Jurkat, Clone E6-1 (cell line): ENCODE measurements at places on chromosomes 11 and 22.

DNA sequence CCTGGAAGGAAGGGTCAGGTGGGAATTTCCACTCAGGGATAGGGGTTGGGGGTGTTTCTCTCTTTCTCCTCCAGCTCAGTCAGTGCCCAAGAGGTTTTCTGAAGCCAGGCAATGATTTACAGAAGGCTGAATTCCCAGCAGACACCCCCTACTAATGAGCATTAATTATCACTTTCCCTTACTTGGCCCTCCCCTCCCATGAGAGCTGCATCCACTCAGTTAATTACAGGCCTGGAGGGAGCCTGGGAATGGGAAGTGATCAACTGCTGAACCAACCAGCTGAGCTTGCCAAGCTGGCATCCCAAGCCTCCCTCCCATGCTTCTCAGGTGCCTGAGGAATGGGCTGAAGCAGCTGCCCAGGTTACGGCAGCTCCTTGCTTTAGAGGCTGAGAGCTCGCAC is 992 bp downstream of the LGALS12 start:
- DNase-seq, result no peak

DNA sequence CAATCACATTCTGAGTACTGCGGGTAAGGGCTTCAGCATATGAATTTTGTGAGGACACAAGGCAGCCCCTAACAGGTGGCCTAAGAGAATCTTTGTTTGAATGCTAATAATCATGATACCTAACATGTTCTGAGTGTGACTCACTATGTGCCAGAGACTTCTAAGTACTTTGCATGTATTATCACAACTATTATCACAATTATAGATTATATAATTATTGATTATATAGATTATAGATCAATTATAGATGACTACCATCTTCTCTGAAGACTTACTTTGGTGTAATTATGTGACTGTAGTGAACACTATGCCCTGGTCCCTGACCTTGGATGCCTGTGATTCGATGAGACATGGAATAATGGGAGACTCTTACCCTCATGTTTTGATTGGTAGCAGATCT is 62.6 kb downstream of the FLI1 start:
- no peak for DNase-seq

- DNase-seq, result no peak
Measured at GRCh38 chr11:17405232-17406005, 17.0 kb upstream of the KCNJ11 start.

- DNase-seq, result no peak
Measured at GRCh38 chr22:35568751-35569739, 28.4 kb downstream of the RASD2 start.

DNA sequence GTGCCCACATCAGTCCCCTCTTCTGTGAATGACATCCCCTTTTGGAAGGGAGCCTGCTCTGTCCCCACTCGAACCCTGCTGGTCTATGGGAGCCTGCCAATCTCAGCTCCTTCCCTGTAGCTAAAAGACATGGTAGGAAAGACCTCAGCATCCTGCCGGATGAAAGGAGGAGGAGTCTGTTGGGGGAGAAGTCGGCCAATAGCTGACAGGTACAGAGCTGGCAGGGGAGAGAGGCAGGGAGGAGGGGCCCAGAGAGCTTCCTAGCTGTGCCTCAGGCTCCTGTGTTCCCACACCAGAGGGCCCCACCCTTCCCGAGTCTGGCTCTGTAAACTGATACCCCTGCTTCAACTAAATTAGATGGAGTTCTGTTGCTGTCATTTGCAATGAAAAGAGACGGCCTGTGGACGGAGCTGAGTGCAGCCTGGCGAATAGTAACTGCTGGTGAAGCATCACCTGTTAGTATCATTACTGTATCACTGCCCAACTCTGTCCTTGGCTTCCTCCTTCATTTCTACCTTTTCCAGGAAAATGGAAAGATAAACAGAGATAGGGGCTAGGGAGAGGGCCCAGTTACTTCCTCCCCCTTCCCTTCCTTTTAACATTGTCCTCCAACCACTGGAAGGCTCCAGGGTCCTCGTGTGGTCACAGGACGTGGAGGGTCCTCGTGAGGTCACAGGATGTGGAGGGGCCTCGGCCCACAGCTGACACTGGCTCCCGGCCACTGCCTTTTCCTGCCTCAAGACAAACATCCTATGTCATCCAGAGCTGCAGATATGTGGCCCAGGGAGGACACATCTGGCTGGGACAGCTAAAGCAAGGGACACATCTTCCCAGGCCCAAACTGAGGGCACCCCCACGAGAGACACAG is 15.1 kb downstream of the FXYD6 start:
- DNase-seq, result no peak

DNA sequence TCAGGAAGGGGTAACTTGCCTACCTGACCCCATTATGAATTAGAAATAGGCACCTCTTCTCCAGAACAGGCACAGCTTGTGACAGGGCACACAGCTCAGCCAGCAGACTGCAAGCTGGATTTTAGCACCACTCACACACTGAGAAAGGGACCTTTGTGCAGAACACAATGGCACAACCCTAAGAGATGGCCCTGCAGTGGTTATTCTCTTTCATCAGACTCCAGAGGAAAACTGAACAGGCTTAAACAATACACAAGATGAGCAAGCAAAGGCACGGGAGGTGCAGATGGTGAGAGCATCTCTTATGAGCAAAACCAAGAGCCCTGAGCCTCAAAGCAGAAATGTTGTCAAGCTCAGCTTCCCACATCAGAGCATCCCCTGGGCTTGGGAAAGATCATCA is 93.8 kb upstream of the LRRC55 start:
- DNase-seq, result no peak

- DNase-seq, result no peak
Measured at GRCh38 chr22:20585639-20586402, 78.4 kb downstream of the MED15 start.

DNA sequence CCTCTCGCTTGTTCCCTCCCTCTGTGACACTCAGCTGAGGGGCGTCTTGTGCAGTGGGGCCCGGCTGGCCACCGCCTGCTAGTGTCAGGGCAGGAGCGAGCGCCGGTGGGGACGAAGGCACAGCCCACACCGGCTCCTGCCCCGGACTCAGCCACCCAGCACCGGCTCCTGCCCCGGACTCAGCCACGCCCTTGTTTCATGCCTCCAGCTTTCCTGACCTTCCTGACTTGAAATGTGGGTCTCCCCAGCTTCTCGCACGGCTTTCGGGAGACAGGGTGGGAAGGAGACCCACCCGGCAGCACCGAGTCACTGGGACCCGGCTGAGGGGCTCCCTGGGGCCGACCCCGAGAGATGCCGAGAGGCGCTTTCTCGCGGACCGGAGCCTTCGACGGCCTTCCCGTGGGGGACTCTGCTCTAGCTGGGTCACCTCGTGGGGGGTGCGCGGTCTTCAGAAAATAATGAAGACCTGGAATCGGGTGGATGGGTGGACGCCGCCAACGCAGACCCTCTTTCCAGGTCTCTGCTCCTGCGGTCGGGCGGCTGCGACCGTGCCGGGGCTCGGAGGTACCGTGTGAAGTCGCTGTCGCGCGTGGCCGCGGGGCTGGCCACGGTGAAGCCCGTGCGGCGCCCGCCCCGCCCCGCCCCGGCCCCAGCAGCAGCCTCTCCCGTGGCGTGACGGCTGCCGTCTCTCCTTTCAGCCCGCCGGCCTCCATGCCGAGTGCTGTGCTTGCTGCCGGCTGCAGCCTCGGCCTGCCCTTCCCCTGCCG is 10.2 kb downstream of the GLB1L2 start:
- no peak for DNase-seq

- DNase-seq, result no peak
Measured at GRCh38 chr11:19907839-19908238, 195.2 kb downstream of the NAV2 start.

DNA sequence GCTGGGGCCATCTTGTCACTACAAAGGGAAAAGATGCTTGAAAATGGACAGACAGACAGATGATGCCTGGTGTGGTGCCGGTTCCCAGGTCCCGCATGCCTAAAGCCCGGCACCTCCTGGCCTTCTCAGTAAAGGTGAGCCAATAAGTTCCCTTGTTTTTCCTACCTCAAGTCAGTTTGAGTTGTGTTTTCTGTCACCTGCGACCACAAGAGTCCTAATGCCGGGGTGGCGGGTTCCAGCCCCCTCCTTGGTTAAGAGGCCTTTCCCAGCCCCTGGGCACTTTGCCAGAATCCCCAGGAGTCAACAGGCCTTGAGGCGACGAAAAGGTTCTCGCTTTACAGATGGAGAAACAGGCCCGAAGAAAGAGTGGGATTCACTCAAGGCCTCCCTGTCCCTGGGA is 9.0 kb downstream of the FGF19 start:
- DNase-seq, result no peak

DNA sequence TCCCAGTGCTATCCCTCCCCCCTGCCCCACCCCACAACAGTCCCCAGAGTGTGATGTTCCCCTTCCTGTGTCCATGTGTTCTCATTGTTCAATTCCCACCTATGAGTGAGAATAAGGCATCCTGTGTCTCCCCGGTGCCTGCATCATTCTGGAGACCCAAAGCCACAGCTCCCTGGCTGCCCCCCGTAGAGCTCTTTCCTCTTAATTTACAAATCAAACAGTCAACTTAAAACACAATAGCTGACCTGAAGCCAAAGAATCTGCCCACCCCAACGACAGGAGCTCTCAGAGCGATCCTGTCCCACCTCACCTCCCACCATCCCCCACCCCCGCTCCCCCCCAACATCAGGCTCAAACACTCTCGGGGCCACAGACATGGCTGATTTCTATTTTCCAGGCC is 558.3 kb downstream of the BRD1 start:
- no peak for DNase-seq

- DNase-seq, result no peak
Measured at GRCh38 chr11:125957618-125958332, 11.9 kb downstream of the VSIG10L2 start.

- DNase-seq, result no peak
Measured at GRCh38 chr11:32184041-32184722, 93.3 kb downstream of the RCN1 start.

DNA sequence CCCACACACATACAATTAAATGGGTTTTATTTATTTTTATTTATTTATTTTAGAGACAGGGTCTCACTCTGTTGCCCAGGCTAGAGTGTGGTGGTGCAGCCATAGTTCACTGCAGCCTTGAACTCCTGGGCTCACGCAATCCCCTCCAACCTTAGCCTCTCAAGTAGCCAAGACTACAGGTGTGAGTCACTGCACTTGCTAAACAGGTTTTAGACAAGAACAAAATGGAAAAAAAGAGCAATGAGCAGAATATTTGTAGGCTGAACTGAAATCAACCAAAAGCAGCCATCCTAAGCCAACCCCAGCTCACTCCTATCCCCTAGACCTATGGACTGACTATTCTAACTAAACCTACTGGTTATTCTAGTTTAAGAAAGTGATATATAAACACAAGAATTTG is 37.8 kb downstream of the MRE11 start:
- DNase-seq, result no peak

GRCh38 chr22:37289156-37289735 is 6.9 kb downstream of the CYTH4 start:
- no peak for DNase-seq

- no peak for DNase-seq
Measured at GRCh38 chr11:133892584-133893380, 47.5 kb upstream of the SPATA19 start.

DNA sequence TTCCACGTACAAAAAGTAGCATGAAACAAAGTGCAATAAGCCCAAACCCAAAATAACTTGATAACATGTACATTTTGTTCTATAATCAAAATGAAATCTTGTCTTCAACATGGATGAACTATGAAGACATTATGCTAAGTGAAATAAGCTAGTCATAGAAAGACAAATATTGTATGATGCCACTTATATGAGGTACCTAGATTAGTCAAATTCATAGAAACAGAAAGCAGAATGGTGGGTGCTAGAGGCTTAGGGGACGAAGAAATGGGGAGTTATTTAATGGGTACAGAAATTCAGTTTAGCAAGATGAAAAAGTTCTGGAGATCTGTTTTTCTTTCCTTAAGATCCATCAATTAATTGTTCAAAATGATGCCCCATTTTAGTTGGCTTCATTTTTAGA is 7.5 kb downstream of the PGM2L1 start:
- no peak for DNase-seq

GRCh38 chr11:74248469-74248868 is 63.0 kb downstream of the P4HA3 start:
- no peak for DNase-seq

DNA sequence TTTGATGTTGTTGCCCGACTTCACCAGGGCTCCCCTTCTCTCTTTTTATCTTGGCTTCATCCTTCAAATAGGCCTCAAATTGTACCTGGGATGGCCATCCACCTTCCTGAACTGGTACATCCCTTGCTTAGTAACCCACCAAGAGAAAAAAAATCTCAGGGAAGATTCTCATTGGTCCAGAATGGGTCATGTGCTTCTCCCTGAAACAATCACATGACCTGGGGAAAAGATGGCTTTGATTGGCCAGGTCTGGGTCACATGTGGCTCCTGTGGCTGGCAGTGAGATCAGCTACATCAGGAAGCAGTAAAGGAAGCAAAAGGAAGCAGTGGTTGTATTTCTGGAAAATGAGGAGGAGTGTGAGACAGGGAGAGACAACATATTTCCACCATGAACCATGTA is 540.2 kb downstream of the MIAT start:
- DNase-seq, result peak; percentile 7
